ENCODE measurements at places on chromosomes 5 and 9. TPM values are rescaled to one million over a fixed set of nuclear protein-coding genes. Genes with fewer than 3 reads are reported as not detected.

- DNase-seq = no peak
These were observed 3.2 kb upstream of the FGF1 start for GRCh38 chr5:142689081-142689480.

DNA sequence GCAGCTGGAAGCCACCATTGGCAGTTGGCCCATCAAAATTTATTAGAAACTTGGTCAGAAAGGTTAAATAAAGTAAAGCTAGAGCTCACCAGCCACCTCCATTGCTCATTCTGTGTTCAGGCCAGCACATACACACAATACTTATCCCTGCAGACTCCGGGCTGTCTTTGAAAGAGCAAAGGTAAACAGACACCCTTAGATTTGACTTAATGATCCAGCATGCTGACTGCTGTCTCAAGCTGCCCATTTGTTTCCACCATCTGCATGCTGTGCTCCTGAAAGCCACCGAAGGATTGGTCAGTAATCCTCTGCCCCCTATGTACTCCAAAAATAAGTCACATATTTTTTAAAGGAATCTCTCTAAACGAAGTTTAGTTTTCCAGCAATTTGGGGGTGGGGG is 1059.8 kb upstream of the DMAC1 start:
- no peak for DNase-seq

DNA sequence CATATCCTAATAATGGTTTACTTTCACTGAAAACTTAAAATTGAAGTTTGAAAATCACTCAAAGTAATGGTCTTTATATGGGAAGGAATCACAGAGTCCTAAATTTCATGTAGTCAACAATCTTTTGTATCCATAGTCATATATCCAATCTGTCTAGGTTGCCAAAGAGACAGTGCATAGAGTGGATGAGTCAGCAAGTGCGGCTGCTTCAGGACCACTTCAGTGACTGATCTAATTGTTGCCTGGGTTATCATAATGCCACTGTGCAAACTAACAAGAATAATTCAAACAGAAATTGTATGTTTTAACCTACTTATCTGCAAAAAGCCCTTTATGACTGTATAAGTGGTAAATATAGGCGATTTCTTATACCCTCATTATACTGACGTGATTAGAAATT is 211.3 kb upstream of the PRR16 start:
- DNase-seq = no peak

DNA sequence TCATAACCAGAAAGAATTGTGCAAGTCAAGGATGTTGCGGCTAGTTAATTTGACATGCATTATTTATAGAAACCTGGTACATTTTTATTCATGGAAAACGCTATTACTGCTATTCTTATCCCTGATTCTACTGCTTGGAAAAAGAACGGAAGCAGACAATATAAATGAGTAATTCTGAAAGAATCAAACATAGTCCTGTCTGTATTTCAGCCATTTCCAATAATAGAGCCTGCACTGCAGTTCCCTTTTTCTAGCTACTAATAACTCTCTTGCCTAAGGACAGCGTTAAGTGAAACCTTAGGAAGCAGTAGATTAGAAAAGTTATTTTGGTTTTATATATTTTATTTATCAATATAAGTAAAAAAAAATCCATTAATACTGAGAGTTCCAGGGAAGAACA is 414.9 kb downstream of the CYLC2 start:
- DNase-seq = no peak

GRCh38 chr9:33472171-33472880 is 1.4 kb downstream of the NOL6 start:
- DNase-seq = peak; percentile 33

GRCh38 chr5:174511714-174512253 is 212.6 kb upstream of the MSX2 start:
- DNase-seq = no peak

DNA sequence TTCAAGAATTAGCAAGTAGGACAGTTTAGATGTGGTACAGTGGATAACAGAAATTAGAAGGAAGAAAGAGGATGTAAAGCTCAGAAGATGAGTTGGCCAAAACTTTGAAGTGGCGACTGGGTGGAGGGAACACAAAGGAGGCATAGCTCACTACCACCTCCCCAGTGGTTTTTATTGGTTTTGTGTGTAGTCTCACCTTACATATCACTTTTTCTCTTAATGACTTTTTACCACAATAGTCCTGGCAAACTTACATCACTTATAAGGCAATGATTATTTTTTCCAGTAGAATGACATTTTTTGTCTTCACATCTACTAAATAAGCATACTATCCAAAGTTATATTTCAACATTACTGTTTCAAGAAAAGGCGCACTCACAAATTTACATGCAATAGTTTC is 49.2 kb upstream of the FBN2 start:
- DNase-seq = no peak

- DNase-seq = no peak
These were observed 51.7 kb upstream of the NR5A1 start for GRCh38 chr9:124558777-124559470.

- DNase-seq = no peak
These were observed 12.4 kb downstream of the CEMIP2 start for GRCh38 chr9:71755869-71756268.

- DNase-seq = no peak
These were observed 76.9 kb downstream of the CDH6 start for GRCh38 chr5:31270396-31270795.

DNA sequence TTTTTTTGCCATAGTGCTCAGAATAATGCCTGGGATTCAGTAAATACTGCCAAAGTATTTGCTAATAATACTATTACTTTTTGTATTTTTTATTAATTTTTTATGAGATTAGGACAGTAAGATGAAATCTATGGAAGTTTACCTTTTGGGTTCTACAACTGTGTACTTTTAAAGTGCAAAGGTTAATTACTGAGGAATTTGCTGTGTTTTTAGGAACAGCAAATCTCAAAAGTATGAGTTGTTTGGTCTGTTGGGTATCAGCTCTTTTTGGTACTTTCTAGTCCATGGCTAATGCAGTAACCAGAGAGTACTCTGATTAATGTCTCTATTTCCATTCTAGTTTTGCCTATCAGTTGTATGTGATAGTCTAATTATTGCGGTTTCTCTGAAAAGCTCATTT is 5.1 kb downstream of the HSPA4 start:
- DNase-seq = no peak

SLCO6A1 gene
- total RNA-seq = not detected

TAS2R1 gene
- total RNA-seq = not detected

OGN gene
- 9.4 TPM for total RNA-seq

SPATA31E1 gene
- total RNA-seq = not detected

IFNA13 gene
- total RNA-seq = not detected

PIP5KL1 gene
- 2.2 TPM for total RNA-seq

GDNF gene
- total RNA-seq = 0.13 TPM

LTC4S gene
- total RNA-seq = 9.6 TPM
